ENCODE measurements at places on chromosomes 5 and 9.

DNA sequence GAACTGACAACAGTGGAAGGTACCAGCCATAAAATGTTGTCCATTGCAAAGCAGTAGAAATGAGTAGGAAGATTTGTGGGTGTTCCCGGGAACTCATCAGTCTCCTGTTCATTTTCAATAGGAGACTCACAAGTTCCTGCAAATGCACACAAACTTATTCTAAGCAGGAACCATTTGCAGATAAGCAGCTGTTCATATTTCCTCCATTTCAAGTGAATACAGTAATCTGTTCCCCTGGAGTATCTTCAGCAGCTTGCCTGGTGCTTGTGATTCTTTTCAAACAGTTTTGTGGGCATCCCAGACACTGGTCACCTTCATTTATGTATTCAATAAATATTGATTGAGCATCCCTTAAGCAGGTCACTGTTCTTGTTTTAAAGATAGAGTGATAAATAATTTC is 1315.5 kb upstream of the C9orf72 start:
- no peak for DNase-seq

DNA sequence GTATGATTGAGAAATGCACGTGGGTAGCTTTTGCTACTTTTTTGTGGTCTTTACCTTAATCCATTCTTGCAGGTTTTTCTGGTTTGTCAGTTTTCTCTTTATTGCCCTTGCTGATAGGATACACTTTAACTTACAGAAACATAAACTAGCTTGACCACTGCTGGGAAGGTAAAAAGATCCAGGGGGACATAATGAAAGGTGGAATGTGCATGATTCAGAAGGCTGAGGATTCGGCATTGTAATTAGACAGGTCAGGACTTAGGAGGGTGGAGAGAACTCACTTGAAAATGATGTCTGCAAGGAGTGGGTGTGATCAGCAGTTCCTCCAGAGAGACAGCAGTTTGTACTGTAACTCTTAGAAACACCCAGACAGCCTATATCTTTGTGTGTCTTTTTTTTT is 19.8 kb upstream of the TXNDC8 start:
- no peak for DNase-seq

DNA sequence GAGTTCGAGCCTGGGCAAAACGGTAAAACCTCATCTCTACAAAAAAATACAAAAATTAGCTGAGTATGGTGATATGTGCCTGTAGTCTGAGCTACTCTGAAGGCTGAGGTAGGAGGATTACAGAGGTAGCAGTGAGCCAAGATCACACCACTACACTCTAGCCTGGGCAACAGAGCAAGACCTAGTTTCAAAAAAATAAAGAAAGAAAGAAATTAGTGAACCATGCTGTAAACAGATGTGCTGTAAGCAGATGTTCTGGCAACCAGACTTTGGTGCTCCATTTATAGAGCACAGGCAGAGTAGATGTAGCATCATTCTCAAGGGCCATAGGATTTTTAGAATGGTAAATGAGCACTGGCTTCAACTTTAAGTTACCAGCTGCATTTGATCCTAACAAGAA is 115.4 kb downstream of the ST8SIA4 start:
- no peak for DNase-seq

DNA sequence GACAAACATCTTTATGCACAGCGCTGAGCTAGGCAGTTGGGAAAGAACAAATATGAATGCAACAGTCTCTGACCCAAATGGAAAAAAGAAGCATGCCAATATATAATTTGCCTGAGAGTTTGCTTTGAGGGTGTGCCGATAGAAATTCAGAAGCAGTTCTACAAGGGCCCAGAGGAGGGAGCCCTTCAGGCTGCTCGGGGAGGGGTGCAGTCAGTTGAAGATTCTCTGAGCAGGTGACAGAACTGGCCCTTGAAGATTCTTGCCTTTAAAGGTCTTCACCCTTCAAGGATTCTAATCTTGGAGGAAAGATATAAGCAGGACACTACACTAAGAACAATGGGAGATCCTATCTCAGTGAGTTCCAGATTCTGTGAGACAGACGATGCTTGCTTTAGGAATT is 3.7 kb upstream of the PAPPA start:
- no peak for DNase-seq

GRCh38 chr9:137302449-137303150 is 529 bp upstream of the NRARP start:
- no peak for DNase-seq

DNA sequence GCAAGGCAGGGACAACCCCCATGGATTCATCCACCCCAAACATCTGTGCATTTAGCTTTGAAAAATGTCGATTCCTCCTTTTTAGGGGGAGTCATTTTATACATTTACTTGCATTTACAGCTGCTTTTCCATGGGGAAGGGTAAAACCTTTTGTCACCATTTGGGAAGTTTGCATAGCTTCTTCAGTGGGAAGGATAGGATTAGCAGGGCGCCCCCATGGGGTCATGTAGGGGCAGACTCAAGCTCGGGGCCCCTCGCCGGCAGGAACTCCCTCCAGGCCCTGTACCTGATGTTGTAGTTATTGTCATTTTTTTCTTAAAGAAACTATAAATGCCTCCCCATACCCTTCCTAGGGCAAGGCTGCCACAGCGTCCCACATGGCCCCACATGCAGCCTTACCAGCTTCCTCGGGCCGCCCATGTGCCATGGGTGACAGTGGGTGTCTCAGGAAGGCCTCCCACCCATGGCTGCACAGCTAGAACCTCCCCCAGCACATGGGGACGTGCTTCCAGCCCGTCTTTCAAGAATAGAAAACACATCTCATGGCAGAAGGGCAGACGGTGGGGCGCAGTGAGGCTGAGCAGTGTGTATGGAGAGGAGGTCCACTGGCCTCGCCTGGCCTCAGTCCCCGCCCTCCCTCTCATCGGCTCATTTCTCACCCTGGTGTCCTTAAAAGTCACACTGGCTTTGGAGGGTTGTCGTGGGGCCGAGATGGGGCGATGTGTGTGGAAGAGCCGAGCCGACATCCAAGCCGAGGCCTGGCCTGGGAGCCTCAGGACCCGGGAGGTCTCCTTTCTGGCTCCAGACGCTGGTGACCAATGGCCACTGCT is 76.1 kb upstream of the OTULINL start:
- DNase-seq: no peak

DNA sequence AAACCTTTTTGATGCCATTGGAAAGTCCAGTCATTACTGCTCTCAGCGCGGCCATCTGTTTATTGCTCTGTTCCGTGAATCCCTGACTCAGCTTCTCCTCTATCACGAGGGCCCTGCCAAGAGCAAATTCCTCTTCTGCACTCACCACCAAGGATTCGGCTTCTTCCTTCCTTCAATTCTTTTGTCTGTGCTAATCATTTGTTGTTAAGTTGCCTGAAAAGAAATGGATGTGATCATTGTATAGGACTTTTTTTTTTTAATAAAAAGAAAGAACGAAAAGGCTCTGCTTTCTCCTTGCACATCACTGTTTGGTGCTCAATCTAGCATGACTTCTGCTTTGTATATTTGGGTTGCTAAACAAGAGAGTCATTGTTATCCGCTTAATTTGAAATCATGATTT is 128.7 kb upstream of the PIK3R1 start:
- no peak for DNase-seq

GRCh38 chr5:160699301-160699700 is 152.7 kb downstream of the ATP10B start:
- no peak for DNase-seq

- peak; percentile 52 for DNase-seq
Measured at GRCh38 chr9:114405294-114406034, 17.7 kb upstream of the AKNA start.

- peak; percentile 17 for DNase-seq
Measured at GRCh38 chr5:171388816-171389168, 1.1 kb downstream of the NPM1 start.

GRCh38 chr5:178229861-178230260 is 2.7 kb downstream of the PHYKPL start:
- no peak for DNase-seq

DNA sequence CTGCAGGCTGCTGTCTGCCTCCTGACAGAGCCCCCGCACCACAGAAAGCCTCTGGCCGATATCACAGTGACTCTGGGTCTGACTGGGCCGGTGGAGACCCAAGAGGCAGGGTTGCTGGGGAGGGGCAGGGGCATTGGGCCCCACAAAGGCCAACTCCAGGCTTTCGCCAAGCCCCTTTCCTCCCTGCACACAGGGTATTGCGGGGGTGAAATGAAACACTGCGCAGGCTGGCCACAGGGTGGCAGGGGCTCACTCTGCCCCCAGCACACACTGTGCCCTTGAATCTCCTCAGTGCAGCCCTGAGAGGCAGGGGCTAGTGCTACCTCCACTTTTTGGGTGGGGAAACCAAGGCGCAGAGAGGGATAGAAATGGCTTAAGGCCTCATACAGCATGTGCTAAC is 44.6 kb downstream of the BARX1 start:
- no peak for DNase-seq

DNA sequence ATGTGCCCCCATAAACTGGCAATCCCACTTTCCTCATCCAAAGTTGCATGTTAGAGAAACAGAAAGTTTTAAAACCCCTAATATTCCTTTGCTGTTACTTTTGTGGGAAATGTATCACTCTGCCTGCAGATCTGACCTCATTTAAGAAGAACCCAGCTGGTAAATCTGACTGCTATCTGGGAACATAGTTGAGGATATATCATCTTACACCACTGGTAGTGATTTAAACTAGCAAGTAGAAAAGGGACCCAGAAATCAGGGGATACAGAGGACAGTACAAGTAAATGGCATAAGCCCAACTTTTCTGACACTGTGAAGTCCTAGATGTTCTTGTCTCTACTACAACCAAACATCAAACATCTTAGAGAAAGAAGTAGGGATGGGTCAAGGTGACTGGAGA is 1060.5 kb upstream of the DMAC1 start:
- no peak for DNase-seq
